Esophagus muscularis mucosa (tissue), 4 donors: ENCODE measurements at places on chromosomes 5 and 9.

GRCh38 chr5:90793183-90793582 is 234.6 kb downstream of the ADGRV1 start:
- no peak for DNase-seq

DNA sequence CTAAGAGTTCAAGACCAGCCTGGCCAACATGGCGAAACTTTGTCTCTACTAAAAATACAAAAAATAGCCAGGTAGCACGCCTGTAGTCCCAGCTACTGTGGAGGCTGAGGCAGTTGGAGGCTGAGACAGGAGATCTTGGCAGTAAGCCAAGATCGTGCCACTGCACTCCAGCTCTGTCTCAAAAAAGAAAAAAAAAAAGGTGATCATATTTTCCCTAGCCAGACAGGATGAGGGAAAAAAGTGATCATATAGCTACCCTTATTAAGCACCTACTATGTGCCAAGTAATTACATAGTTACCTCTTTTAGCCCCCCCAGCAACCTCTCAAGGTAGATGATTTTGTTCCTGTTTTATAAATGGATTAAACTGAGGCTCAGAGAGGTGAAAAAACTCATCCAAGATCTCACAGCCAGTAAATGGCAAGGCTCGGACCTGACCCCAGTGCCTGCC is 18.1 kb upstream of the RPL26L1 start:
- no peak for DNase-seq

- DNase-seq: peak; percentile 47
Measured at GRCh38 chr5:75009556-75010345, 42.6 kb downstream of the GCNT4 start.

GRCh38 chr5:73729329-73729728 is 103.3 kb downstream of the ARHGEF28 start:
- DNase-seq: no peak

- no peak for DNase-seq
Measured at GRCh38 chr9:29976981-29977380, 2403.7 kb upstream of the C9orf72 start.

GRCh38 chr9:18268381-18268780 is 205.6 kb upstream of the ADAMTSL1 start:
- no peak for DNase-seq

- DNase-seq: no peak
Measured at GRCh38 chr9:25658571-25658970, 19.7 kb downstream of the TUSC1 start.

- DNase-seq: no peak
Measured at GRCh38 chr5:69300537-69301203, 31.9 kb downstream of the CCDC125 start.

GRCh38 chr5:127580731-127581130 is 63.3 kb downstream of the PRRC1 start:
- no peak for DNase-seq

- no peak for DNase-seq
Measured at GRCh38 chr9:92289708-92290390, 3.6 kb downstream of the IARS1 start.

DNA sequence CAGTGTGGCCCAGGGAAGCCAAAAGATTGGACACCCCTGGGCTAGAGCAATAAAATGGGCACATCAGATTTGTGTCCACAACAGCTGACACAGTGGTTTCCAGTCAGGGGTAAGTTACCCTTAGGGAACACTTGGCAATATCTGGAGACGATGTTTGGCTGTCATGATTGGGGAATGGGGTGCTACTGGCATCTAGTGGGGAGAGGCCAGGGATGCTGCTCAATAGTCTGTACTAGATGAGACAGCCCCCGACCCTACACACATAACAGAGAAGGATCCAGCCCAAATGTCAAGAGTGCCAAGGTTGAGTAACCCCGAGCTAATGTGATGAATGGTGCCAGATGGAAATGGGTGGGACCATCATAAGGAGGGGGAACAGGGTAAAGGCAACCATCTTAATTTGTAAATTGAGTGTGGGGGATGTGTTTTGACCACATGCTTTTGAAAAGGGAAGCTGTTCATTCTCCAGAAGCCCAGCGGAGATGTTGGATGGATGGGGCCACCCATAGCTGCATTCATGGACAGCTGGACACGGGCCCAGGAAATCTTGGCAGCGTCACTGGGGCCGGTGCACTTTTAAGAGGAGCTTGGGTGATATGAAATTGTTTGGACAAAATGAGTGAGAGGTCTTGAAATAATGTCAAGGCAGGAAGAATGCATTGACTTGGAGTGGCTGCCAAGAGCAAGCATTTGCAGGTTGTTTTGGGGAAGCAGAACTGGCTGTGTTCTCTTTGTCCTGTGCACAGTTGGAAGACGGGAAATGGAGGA is 33.4 kb downstream of the SYK start:
- DNase-seq: no peak

GRCh38 chr9:127012250-127012649 is 97.7 kb downstream of the RALGPS1 start:
- DNase-seq: no peak

DNA sequence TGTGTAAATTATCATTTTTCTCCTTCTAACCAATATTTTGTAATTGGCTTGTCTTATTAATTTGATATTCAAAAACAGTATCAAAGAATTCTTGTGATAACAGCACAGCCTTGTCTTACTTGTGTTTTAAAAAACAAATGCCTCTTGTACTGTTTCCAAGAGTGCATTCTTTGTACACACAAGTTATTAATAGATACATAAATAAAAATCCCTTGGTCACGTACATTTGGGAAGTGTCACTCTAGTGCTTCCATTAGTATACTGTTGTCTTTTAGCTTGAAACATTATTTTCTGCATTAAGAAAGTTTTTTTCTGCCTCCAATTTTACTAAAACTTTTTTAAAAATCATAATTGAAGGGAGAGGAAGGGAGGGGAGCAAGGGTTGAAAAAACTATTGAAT is 133.2 kb downstream of the PIP5K1B start:
- DNase-seq: no peak

DNA sequence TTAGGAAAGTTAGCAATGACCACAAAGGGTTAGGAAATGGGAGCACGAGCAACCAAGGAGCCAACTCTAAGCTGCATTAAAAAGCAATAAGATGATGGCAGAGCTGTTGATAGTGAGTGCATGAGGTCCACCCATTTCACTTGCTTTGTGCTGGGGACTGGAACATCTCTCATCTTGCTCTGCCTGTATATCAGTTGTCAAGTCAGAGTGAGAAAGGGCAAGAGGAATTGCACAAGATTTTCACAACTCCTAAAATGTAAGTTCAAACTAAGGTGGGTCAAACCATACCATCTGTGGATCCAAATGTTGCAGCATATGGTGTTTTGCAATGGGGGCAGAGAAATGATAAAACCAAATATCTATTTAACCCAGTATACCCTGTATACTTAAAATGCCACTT is 2.8 kb upstream of the ESM1 start:
- DNase-seq: no peak

DNA sequence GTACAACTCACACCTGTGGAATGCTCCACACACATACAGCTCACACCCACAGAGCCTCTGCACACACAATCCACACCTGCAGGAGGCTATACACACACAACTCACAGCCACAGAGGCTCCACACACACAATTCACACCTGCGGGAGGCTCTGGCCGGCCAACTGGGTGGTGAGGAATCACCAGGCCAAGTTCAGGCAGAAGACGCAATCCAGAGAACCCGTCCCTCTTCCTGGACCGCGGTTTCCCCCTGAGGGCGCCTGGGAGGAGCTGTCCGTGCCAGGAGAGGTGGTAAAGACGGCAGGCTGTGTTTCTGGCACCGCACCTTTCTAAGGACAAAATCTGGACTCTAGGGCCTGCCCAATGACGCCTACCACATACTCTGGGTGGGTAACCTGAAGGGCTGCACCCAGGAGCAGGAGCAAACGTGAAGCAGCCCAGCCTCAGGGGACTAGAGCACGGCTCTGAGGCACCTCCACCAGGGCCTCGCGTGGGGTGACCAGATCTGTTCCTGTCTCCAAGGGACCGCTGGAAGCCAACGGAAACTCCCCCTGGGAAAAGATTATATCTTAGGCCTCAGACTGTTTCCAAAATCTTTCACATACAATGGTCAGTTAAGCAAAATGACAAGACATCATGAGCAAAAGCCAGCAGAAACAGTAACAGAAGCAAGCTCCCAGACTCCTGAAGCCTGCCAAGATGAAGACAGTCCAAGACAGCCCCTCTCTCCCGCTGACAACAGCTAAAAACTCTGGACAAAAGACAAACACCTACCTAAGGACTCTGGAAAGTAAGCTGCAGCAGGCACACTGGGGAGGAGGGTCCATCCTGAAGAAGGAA is 16.9 kb downstream of the CAMSAP1 start:
- no peak for DNase-seq

- no peak for DNase-seq
Measured at GRCh38 chr9:111843971-111844370, 49.2 kb upstream of the SHOC1 start.

DNA sequence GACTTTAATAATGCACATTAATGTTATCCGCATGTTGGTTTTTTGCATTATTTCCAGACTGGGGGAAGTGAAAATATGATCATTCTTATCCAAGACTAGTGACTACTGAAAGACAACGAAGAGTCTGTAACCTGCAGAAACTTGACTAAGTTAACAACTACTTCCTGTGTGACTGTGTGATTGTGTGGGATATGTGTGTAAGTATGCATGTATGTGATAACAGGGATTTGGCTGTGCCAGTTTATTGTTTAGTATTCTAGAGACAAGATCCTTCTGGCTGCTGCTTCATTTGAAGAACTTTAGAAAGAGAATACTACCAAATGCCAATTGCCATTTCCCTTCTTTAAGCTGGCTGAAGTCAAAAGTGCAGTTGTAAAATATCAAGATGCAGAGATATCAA is 375.7 kb upstream of the PRR16 start:
- DNase-seq: no peak

GRCh38 chr5:6717687-6718086 is 4.5 kb downstream of the TENT4A start:
- no peak for DNase-seq

DNA sequence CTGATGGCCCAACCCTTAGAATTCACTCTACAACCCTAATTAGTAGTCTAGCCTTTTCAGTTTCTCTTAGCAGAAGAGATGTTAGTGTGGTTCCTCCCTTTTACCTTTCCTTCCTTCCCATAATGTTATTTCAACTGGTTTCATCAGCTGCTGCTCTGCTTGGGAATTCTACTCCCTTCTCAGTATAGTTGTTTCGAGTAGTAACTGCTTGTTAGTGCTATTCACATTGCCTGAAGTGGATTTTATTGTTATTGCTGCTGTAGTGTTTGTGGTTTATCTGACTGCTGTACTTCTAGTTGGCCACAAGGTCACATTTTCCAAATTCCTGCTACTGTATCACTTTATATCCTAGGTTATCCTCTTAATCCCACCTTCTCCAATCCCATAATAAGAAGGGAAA is 29.7 kb downstream of the SMIM15 start:
- no peak for DNase-seq

DNA sequence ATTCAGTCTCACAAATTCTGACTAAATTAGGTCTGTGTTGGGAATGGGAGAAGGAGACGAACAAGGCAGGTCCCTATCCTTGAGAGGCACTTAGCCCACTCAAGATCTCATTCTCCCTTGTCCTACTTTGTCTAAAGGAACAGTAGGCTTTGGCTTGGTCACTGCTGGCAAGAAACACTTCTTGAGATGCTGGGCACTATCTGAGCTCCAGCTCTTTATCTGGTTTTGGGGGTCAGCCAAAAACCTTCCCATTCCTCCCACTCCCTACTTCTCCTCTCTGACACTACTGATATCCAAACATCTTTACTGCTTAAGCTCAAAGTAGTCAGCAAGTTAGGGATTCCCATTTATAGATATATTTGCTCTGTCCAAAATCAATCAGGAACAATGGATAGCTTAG is 155.2 kb downstream of the MAPKAP1 start:
- DNase-seq: no peak
